ENCODE measurements at places on chromosomes 12 and 14.

GRCh38 chr12:22670762-22671161 lies 45.8 kb downstream of the ETNK1 start:
- no peak for DNase-seq

DNA sequence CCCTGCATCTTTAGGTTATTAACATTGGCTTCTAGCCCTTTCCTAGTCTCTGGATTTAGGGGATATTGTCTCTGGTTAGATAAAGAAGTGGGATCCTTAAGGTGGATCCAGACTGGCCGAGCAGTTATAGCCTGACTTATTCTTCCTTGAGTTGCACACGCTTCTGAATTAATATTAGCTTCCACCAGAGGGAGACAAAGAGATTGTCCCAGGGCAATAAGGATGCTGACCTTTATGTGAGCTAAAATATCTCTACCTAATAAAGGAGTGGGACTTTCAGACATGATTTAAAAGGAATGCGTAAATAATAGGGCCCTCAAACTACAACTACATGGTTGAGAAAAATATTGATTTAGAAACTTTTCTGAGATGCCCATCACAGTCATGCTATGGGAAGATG lies 139.7 kb downstream of the SLCO1B3 start:
- DNase-seq, result no peak

- DNase-seq, result no peak
These were observed 167.5 kb downstream of the PTPN11 start for GRCh38 chr12:112586148-112586783.

- peak; percentile 14 for DNase-seq
These were observed at the start of gene ZC2HC1C for GRCh38 chr14:75069121-75069810. TSS of gene ZC2HC1C (plus strand) at chr14:75069641. CDS start at chr14:75070574, 933 bp downstream.

GRCh38 chr12:8960176-8960575 lies 10.7 kb upstream of the M6PR start:
- DNase-seq, result no peak

GRCh38 chr14:64681796-64682710 lies 22.2 kb upstream of the PLEKHG3 start:
- DNase-seq, result no peak

DNA sequence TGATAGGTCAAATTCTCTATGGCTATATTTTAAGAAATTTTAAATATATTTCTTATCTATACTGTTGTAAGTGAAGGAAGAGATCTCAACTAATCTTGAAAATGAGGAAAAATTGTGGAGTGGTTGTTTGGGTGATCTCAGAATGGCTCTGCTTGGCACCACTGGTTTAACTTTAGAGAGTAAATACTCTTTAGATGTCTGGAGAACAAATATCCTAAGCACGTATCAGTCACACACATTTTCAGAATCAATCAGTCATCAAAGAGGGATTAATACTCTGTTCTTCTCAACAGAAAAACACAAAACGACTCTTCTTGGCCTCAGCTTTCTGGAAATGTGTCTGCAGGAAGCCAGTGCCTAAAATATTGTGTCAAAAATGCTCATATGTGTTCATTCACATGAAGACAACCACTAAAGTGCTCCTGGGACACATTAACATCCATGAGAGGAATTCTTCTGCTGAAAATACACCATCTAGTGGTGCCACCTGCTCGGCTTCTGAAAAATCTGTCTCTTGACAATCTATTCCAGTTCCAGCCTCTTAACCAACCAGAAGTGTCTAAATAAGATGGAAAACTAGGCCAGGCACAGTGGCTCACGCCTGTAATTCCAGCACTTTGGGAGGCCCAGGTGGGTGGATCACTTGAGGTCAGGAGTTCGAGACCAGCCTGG lies 81.1 kb upstream of the CCDC198 start:
- DNase-seq, result no peak

GRCh38 chr12:102833687-102834441 lies 83.2 kb downstream of the PAH start:
- DNase-seq, result no peak

- DNase-seq, result no peak
These were observed 60.9 kb upstream of the TMTC1 start for GRCh38 chr12:29844667-29845066.

- DNase-seq, result no peak
These were observed 101.3 kb downstream of the LGMN start for GRCh38 chr14:92646952-92647796.

GRCh38 chr14:96011607-96012006 lies 27.6 kb upstream of the C14orf132 start:
- no peak for DNase-seq

- DNase-seq, result no peak
These were observed 1662.6 kb upstream of the SEL1L start for GRCh38 chr14:83196236-83196635.

GRCh38 chr14:82710267-82710841 lies 1176.7 kb upstream of the SEL1L start:
- DNase-seq, result no peak

DNA sequence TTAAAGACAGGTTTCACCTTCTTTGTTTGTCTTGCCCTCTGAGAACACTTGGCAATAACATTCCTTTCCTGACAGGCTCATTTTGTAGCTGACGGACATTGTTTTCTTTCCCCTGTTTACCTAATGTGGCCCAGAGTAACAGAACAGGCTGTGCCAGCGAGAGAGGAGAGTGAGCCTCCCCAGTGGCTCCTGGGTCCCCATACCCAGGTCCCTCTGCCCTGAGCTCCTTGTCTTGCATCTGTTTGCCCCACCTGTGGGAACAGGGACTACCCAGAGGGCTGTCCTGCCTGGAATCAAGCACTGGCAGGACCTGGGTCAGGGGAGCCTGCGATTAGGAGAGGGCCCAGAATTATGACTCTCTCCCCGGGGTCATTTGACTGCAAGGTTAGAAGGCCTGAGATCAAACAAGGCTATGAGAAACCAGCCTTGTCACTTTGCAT lies 222.9 kb downstream of the ZFP36L1 start:
- DNase-seq, result no peak

GRCh38 chr12:68953536-68953935 lies 20.6 kb upstream of the CPM start:
- no peak for DNase-seq

DNA sequence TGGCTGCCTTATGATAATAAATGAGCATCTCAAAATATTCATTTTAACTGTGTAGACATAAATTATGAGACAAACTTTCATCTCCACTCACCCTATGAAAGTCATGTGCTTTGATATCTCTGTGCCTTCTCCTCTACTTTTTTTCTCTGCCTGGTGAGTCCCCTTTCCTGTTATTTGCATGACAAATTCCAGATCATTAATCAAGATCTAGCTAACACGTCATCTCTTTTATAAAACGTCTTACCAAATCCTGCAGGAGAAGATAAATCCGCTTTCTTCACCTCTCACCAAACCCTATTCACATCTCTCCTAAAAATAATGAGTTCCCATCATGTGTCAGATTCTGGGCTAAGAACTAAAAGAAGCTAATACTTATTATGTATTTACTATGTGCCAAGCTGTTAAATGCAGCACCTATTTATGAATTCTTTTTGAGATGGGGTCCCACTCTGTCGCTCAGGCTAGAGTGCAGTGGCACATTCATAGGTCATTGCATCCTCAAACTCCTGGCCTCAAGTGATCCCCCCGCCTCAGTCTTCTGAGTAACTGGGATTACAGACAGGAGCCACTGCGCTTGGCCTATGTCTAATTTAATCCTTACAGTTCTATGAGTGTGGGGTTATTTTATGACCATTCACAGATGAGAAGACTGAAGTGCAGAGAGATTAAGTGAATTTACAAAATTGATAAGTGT lies 26.7 kb downstream of the SPX start:
- DNase-seq, result no peak

DNA sequence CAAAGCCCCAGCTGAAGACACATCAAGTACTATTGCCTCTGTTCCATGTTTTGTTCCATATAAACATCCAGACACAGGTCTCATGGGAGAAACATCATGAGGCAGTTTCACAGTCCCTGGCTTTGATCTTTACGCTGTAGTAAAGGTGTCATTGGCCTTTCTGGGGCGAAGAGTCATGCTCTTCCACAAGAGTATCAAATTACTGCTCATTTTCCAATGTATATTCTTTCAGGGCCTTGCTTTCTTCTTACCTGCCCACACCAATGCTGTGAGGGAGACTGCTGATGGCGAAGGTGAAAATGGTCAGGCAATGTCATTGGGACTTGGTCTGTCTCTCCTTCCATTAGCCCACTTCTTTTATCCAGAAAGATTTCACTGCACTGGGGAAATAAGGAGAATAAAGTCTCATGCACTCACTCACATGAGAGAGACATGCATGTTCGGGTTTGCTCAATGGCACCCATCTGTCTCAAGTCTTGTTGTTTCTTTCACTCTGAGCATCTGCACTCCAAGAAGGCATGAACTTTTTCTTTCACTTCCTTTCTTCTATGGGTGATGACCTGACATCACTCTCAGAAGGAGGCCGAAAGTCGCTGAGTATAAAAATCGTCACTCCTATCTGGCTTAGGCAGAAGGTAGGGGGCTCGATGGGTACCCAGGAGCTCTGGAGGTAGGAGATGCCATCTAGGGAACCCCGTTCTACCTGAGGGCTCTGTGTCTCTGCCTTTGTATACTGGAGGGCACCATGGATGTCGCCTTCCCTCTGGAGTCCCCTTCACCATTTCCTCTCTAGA lies 1.3 kb upstream of the JDP2 start:
- no peak for DNase-seq

DNA sequence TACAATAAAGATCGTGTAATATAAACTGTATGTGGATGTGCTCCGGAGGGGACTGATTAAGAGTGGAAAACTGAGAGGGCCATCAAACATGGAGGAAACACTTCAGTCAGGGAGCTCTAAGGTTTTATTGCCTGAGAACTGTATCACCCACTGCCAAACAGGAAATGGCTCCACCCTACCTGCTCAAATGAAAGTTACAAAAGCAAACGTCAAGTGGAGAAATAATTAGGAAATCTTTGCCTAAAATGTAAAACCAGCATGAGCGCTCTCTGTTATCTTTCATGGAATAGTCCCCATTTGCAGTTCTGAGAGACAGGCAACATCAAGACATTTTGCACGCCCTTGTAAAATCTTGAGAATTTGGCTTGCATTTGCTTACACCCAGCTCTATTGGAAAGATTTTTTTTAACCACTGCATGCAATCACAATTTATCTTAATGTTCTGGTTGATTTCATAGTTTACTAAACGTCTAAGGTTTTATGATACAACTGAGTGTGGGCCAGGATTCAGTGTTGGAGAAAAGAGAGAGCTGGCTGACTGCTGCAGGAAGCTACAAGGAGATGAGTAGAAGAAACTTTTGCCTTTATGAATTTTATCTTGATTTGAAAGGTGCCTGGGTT lies 344.0 kb upstream of the PRICKLE1 start:
- DNase-seq, result no peak

GRCh38 chr12:26114720-26115401 lies 10.0 kb downstream of the BHLHE41 start:
- DNase-seq, result no peak

- DNase-seq, result no peak
These were observed 19.3 kb downstream of the SLC25A3 start for GRCh38 chr12:98612696-98613334.

DNA sequence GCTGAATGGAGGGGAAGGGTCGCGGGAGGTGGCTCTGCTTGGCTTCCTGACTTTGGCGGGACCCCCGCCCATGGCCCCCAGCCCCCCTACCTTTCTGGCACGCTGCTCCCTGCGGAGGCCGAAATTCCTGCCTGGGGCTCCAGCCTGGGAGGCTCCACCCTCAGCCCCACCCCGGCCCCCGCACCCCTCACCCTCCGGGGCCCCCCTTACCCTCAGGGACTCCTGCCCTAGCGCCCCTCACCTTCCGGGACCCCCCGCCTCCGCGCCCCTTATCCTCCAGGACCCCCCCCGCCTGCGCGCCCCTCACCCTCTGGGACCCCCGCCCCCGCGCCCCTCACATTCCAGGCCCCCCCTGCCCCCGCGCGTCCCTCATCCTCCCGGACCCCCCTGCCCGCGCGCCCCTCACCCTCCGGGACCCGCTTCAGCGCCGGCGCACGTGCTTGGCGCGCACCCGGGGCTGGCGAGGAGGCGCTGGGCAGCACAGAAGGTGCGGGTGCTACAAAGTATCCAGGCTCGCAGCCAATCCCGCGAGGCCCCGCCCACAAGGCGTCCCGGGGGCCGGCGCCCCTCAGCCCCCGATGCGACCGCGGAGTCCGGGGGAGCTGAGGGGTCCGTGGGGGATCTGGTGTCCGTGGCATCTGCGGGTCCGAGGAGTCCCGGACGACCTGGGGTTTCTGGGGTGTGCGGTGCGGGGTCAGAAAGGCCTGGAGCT lies at the start of gene ANHX:
ANHX (minus strand) TSS at position 477 of the 712 bp plus-strand sequence. CDS start 1,521 bp downstream, outside the sequence.
- DNase-seq, result no peak

GRCh38 chr12:11174022-11174421 lies 3.0 kb downstream of the SMIM10L1 start:
- DNase-seq, result no peak

DNA sequence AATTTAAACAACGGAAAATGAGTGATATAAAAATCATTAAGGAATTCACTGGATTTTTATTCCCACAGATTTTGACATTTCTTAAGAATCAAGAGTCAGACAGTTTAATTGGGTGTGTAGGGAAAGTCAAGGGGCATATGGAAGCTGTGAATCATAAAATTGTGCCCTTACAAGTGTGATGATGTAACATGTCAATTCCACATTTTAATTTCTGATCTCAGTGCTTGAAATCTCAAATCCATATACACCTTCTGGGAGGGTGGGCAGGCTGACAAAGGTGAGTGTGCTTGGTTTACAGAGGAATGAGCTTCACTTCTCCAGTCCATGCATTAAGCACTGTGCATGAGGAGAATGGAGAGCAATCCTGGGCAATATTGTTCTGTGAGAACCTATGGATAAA lies 1.0 kb upstream of the KRT6A start:
- DNase-seq, result no peak

DNA sequence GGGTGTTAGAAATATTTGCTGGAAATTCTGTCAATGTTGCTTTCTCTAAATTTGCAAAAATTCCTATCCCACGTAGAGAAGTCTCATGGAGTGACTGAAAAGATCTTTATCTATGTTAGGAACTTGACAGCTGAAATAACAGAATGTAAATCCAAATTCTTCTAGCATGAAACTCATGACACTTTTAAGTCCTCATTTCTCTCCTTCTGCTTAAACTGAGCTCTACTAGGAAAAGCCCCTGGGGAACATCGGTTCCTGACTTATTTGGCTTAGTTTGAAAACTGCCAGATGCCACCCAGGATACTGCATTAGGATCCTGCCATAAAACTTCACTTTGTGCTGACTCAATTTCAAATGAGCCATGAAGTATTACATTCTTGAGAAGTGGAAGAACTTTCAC lies 426.0 kb downstream of the GALC start:
- DNase-seq, result no peak

GRCh38 chr12:87704374-87704773 lies 324.8 kb downstream of the C12orf50 start:
- DNase-seq, result no peak

DNA sequence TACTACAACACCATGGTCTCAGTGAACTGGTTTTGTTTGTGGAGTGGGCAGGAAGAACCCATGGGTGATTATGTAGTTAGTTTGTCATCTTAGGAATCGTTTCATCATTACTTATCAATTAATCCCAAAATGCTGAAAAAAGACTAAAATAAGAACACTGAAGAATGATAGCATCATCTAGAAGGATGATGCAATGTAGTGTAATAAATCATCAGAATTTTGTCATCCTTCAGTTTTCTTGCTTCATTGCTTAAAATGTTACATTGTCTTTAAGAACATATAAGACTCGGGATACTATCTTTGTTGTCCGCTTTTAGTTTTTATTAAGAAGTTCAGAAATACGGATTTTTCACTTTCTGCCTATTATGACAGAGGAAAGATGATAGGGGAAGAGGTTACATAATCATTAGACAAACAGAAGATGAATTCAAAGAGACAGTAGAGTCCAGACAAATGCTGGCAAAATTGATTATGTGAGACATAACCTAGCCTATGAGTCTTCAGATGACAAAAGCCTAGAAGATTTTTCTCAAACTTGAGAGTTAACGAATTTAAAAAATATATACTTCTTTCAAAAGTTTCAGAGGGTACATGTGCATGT lies 10.8 kb upstream of the SMOC1 start:
- DNase-seq, result no peak

Data from effector CD8-positive, alpha-beta T cell (primary cell).